Heart right ventricle (tissue), 16 donors: ENCODE measurements at places on chromosomes 6 and 20.

DNA sequence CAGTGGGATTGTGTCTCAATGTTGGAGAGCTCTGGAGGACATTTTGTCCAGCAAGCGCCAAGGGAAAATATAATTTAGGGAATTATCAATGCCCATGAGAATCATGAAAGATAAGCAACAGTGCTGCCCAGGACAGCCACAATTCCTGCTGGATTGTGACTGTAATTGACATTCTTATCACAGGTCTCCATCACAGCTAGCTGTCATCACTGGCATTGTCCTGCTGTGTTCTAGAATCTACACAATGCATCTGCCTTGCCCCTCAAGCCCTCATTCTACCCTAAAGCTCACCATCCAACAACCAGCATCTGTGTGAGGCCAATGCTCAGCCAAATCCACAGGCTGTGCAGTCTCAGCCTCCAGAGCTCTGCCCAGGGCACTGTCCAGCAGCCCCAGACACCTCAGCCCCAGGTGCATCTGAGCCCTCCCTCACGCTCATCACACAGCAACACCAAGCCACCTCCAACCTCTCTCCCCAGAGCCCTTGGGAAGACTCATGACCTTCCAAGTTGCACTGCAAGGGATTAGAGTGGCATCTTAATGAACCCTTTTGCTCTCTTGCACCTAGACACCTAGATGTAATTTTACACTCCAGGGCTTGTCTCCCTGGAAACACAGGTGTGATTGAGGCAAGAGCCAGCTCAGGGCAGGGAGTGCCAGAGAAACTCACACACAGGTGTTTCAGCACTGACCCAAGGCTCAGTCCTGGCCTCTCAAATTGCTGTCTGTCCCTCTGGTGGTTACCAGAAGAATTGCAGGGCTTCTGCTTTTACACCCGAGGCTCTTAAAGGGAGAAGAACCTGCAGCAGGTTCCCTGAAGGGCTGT, 85.2 kb upstream of the PHACTR3 start:
- DNase-seq: no peak

DNA sequence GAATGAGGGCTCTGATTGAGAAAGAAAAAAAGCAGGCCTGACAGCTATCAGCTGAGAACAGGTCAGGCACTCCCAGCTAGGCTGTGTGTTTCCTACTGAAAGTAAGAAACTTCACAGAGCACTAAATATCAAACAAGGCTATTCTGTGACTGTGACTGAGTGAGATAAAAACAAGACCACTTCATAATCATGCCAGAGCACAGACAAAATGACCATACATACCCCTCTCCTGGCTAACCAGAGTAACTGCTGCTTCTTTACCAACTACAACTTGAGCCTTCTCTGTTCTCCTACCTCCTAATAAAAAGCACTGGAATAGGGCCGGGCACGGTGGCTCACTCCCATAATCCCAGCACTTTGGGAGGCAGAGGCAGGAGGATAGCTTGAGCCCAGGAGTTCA, 6.8 kb upstream of the BTN1A1 start:
- no peak for DNase-seq

- no peak for DNase-seq
Observed at GRCh38 chr6:121733234-121733633, 297.8 kb downstream of the GJA1 start.

- DNase-seq: no peak
Observed at GRCh38 chr6:32107406-32107805, 1.7 kb downstream of the TNXB start.

DNA sequence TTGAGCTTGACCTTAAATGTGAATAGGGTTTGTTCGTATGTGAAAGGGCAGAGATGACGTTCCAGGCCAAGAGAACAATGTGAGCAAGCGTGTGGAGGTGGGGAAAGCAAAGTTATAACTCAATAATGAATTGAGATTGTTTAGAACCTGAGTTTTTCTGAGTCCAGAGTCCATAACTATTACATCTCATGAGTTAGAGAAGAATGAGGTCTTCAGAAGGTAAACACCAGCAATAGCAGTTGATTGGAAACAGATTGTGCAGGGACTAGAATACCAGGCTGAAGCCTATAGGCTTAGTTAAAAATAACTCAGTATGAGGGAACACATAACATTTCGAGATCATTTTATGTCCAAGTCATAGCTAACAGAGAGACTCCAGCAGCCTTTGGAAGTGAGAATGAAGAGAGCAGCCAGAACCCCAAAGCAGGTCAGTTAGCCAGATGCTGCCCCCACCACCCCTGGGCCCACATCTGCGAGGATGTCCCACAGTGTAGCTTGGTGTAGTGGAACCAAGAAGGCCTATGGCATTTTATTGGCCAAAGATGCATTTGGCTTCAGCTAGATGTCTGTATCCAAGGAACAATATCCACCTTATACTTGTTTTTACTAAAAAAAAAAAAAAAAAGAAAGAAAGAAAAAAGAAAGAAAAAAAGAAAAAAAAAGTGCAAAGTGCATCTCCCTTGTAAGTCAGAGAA, 121.7 kb downstream of the TNFRSF21 start:
- DNase-seq: no peak
